Activated CD8-positive, alpha-beta T cell treated with anti-CD3 and anti-CD28 coated beads, Interleukin-2, amount 10 ng/mL, durations not matched to agents 7 days and 5 days (primary cell): ENCODE measurements at places on chromosomes 7 and 10.

GRCh38 chr10:98377001-98377400, 38.0 kb downstream of the PYROXD2 start:
- no peaks in the 10 kb centered on the region for H3K4me1 ChIP-seq
- no peak overlapping the region for H3K27ac ChIP-seq
- no peak for DNase-seq
- H3K36me3 ChIP-seq, result no peaks in the 10 kb centered on the region

DNA sequence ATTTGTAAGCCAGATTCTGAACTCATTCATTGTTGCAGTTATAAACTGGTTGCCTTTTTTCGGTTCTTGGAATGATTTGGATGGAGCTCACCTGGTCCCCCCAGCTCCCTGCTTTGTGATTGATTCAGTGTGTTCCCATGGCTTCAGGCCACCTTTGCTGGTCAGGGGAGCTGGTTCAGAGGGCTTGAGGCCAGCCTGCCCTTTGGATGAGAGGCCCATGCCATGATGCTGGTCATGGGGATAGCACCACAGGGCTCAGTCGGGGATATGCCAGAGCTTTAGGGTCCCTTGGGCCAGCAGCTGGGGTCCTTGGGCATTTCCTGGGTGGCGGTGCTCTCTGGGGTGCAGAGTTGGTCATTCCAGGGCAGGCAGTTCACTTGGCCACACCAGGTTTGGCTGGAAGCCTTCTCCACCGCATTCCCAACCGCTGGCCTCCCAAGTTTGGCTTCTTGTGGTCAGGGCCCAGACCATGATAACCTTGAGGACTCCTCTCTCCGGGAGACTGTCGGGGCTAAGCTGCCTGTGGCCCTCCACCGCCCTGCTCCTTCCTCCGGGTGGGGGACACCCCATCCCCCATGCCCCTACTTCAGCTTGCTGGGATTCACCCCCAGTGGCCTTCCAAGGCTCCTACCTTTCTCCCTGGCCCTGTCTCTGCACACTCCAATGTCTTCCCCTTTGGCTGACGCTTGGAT, 65.1 kb downstream of the MGMT start:
- no peak for DNase-seq
- peaks cover 7% of the 10 kb centered on the region for H3K4me1 ChIP-seq
- H3K27me3 ChIP-seq, result no peaks in the 10 kb centered on the region
- H3K36me3 ChIP-seq, result peaks cover 16% of the 10 kb centered on the region
- no peak overlapping the region for H3K27ac ChIP-seq

DNA sequence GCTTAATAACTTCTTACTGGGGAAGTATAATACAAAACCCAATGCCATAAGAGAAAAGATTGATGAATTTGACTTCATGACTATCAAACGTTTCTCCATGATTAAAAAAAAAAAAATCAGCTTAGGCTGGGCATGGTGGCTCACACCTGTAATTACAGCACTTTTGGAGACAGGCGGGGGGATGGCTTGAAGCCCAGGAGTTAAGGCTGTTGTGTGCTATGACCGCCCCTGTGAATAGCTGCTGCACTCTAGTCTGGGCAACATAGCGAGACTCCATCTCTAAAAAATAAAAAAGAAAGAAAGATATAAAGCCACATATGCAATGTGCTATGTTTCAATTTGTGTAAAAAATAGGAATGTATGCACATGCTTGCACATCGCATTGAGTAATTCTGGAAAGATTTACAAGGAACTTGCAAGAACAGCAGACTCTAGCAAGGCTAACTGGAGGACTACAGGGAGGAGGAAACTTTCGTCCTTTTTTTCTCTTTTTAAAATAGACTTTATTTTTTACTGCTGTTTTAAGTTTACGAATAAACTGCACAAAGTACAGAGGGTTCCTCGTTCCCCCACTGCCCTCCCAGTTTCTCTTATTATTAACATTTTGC, 10.3 kb upstream of the RARRES2 start:
- peaks cover 7% of the 10 kb centered on the region for H3K27me3 ChIP-seq
- H3K36me3 ChIP-seq, result no peaks in the 10 kb centered on the region
- H3K27ac ChIP-seq, result no peak overlapping the region
- H3K4me1 ChIP-seq, result peaks cover 7% of the 10 kb centered on the region

DNA sequence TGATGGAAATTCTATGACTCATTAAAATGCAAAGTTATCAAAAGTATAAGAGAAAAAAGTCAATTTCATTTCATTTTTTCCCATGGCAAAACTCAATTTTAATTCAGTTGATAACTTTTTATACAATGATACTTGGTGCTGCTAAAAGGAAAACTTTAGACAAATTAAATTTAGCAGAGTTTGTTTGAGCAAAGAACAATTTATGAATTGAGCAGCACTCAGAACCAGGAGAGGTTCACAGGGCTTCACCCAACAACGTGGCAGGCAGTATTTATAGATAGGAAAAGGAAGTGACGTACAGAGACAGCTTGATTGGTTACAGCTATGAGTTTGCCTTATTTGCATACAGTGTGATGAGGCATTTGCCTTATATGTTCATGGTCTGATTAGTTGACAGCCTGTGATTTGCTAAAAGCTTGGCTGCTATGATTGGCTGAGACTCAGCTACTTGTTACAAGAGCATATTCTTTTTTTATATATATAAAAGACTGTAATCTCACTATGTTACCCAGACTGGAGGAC, 157.2 kb upstream of the CELF2 start:
- no peaks in the 10 kb centered on the region for H3K4me1 ChIP-seq
- H3K27me3 ChIP-seq, result peaks cover 11% of the 10 kb centered on the region
- no peaks in the 10 kb centered on the region for H3K36me3 ChIP-seq
- H3K4me3 ChIP-seq, result no peak overlapping the region
- no peak overlapping the region for H3K27ac ChIP-seq

- H3K4me1 ChIP-seq, result no peaks in the 10 kb centered on the region
- DNase-seq, result no peak
- no peaks in the 10 kb centered on the region for H3K27me3 ChIP-seq
- no peak overlapping the region for H3K4me3 ChIP-seq
- no peak overlapping the region for H3K27ac ChIP-seq
These were observed 14.6 kb downstream of the AKR1C3 start for GRCh38 chr10:5108658-5109416.

DNA sequence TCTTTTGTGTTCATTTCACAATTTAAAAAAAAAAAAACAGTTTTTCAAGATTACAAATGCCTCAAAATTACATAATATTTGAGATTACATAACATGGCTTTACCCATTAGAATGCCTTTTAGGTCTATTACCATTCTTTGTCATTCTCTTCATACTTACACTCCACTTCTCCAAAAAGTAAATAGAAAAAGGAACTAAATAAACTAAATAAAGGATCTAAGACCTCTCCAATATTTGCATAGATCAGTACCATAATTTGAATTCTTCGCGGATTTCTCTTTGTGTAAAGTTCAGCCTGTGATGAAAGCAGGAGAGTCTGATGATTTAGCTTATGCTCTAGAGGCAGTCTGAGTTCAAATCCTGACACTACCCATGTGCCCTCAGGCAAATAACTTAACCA, 56.4 kb upstream of the C1GALT1 start:
- no peak overlapping the region for H3K4me3 ChIP-seq
- no peak overlapping the region for H3K27ac ChIP-seq
- no peaks in the 10 kb centered on the region for H3K36me3 ChIP-seq
- H3K27me3 ChIP-seq, result peaks cover 2% of the 10 kb centered on the region
- no peaks in the 10 kb centered on the region for H3K4me1 ChIP-seq

DNA sequence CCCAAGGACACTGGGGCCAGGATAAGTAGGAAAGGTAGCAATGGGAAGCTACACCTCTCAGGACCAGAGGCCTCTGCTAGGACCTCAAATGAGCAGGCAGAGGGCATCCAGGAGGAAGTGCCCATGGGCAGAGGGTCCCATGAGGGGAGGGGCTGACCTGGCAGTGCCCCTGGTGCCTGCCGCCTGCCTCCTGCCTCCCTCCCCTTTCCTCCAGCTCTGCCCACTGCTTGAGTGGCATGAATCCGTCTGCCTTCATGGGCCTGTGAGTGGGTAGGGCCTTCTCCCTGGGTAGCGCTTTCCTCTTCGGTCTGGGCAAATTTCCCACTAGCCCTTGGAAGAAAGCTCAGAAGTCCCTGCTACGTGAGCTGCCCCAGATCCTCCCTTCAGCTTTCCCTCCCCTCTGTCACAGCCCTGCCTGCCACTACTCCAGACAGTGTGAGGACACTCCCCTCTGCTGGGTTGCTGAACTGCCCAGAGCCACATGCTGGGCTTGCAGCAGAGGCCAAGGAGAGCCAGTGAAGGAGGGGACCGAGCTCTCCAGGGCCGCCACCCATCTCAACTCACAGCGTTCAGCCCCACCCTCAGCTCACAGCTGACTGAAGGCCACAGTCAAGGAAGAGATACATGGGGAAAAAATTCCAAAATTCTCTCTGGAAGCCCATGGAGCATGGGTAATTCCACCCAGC, 141.4 kb downstream of the ARHGAP22 start:
- H3K4me1 ChIP-seq, result peaks cover 16% of the 10 kb centered on the region
- H3K36me3 ChIP-seq, result no peaks in the 10 kb centered on the region
- H3K27ac ChIP-seq, result no peak overlapping the region
- H3K4me3 ChIP-seq, result no peak overlapping the region
- peaks cover 8% of the 10 kb centered on the region for H3K27me3 ChIP-seq

DNA sequence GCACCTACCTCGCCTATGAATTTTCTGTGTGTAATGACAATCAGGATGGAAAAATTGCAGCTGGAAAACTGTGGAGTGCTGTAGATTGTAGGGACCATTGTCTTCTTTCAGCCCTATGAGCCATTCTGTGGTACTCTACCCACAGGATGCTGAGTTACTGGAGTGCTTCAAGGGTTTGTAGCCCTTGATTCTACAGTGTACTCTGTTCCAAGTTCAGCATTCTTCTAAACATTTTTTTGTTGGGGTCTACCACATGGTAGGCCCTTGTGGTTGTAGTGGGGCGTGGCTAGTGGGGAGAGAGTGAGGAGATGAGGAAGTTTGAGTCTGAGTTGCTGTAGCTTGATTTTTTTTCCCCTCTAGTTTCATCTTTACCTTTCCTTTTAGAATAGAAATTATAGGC, 33.5 kb downstream of the REEP3 start:
- no peaks in the 10 kb centered on the region for H3K27me3 ChIP-seq
- H3K4me1 ChIP-seq, result peaks cover 28% of the 10 kb centered on the region
- H3K4me3 ChIP-seq, result peak overlapping the region; percentile 46
- DNase-seq, result peak; percentile 88
- H3K36me3 ChIP-seq, result peaks cover 6% of the 10 kb centered on the region
- H3K27ac ChIP-seq, result peak overlapping the region; percentile 76

DNA sequence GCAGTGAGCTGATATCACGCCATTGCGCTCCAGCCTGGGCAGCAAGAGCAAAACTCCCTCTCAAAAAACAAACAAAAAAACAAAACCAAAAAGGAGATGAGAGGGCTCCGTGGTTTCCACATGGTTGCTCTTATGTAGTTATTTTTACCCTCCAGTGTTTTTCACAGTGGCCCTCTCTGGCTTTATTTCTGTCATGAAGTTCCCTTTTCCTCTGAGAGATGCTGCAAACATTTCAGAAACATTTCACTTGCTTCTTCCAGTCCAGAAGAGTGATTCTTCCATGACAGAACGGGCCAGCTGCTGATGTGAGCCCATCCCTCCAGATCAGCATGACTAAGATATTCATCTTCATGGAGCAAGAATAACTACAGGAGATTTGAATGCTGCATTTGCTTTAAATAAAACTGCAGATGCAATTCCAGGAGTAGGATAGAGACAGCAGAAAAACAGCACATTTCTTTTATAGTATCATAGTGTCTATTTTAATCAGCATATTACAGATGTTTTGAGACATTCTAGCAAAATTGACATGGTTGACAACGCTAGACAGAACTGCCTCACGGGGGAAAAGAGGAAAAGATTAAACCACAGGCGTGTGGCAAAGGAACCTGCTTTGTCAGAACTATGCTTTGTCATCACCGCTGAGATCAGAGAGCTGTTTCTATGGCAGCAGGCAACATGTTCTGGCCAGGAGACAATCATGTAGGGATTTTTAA, 40.3 kb downstream of the NRCAM start:
- peak; percentile 57 for DNase-seq
- H3K27ac ChIP-seq, result no peak overlapping the region
- H3K36me3 ChIP-seq, result no peaks in the 10 kb centered on the region

GRCh38 chr10:130969700-130970099, 341.8 kb downstream of the TCERG1L start:
- no peak overlapping the region for H3K27ac ChIP-seq
- no peaks in the 10 kb centered on the region for H3K36me3 ChIP-seq

DNA sequence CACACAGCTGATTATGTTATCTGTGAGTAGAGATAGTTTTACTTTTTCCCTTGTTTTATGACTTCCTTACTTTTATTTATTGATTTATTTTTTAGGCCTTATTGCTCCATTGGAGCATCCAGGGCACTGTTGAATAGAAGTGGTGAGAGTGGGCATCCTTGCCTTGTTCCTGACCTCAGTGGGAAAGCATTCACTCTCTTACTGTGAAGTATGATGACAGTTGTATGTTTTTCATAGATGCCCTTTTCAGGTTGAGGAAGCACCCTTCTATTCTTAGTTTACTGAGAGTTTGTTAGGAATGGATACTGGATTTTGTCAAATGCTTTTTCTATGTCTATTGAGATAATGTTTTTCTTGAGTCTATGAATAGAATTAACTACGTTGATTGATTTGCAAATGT, 88.6 kb downstream of the XRCC2 start:
- no peaks in the 10 kb centered on the region for H3K27me3 ChIP-seq
- DNase-seq, result no peak
- no peak overlapping the region for H3K27ac ChIP-seq
- no peak overlapping the region for H3K4me3 ChIP-seq
- H3K4me1 ChIP-seq, result no peaks in the 10 kb centered on the region
- H3K36me3 ChIP-seq, result no peaks in the 10 kb centered on the region

DNA sequence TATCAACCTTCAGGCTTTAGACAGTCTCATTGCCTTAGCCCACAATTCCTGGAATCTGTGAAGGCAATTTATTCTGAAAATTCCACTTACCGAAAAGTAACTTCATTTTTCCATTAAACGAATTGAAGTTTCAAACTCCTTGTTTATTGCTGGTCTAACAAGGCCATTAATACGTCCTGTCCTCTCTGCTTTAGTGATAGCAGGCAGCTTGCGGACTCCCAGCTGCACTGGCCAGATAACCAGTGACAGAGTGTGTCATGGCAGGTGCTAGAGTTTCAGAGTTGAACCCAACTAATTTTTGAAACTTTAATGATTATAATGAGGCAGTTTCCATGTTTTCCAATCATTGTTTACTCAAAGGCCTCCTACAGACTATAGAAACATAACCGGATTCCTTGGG, 31.1 kb downstream of the LOXL4 start:
- H3K4me1 ChIP-seq, result peaks cover 4% of the 10 kb centered on the region
- peaks cover 34% of the 10 kb centered on the region for H3K36me3 ChIP-seq
- H3K4me3 ChIP-seq, result no peak overlapping the region
- no peaks in the 10 kb centered on the region for H3K27me3 ChIP-seq

GRCh38 chr10:124508070-124508667, 46.5 kb downstream of the LHPP start:
- H3K27ac ChIP-seq, result no peak overlapping the region
- DNase-seq, result no peak
- H3K27me3 ChIP-seq, result no peaks in the 10 kb centered on the region
- H3K4me3 ChIP-seq, result no peak overlapping the region

GRCh38 chr7:39043531-39043930, 65.8 kb downstream of the POU6F2 start:
- H3K4me1 ChIP-seq, result no peaks in the 10 kb centered on the region
- no peak overlapping the region for H3K27ac ChIP-seq
- H3K4me3 ChIP-seq, result no peak overlapping the region
- no peaks in the 10 kb centered on the region for H3K36me3 ChIP-seq
- H3K27me3 ChIP-seq, result no peaks in the 10 kb centered on the region
- DNase-seq, result no peak
